ENCODE measurements at places on chromosomes 4 and X.
A peak's percentile ranks its signal among the peaks of the same experiment; 100 is the strongest.

- DNase-seq: no peak
Measured at GRCh38 chr4:130124066-130124465, 1028.1 kb downstream of the C4orf33 start.

- no peak for DNase-seq
Measured at GRCh38 chr4:186775902-186776301, 52.2 kb upstream of the FAT1 start.

DNA sequence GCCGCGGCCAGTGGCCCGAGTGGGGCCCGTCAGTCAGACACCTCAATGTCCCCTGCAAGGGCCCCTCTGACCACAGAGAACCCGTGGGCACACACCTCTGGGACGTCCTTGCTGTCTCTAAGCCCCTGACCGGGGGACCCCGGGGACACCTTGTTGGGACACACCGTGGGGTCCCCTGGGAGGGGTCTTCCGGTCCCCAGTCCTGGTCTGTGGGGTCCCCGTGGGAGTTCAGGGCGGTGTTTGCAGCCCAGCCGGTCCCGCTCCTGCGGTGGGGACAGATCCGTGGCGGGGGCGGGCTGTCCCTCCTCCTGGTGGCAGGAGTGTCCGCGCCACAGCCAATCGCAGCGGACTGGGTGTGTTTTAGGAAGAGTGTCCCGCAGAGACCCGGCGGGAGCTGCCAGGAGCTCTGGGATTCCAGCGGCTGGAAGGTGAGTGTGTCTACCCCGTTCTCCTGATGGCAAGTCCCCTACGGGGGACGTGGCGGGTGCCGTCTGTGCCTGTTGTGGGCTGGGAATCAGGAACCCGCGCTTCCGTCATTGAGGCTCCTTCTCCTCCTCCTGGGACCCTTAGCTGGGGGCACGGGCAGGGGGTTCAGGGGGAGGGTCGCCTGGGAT is 5.1 kb upstream of the PLCXD1 start:
- DNase-seq: no peak

DNA sequence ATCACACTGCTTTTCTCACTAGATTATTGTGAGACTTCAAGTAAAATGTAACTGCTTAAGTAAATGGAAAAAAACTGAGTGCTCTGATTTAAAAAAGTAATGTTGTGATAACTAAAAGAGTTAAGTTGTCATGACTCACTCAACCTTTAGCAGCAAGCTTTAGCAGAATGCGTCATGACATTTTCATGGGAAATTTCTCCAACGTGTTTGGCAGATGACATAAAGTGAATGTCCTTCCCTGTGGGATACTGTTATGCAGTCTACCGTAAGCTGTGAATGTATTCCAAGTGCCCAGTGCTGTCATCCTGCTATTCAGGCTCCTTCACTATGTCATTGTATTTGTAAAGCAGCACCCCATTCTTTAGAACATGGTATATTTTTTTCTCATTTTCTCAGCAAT is 136.2 kb downstream of the CPXCR1 start:
- DNase-seq: peak; percentile 58

GRCh38 chr4:183388777-183389176 is 55.7 kb upstream of the CDKN2AIP start:
- DNase-seq: no peak

- peak; percentile 27 for DNase-seq
Measured at GRCh38 chrX:69546417-69546816, 42.3 kb downstream of the NALF2 start.

GRCh38 chr4:142292231-142292630 is 553.9 kb downstream of the INPP4B start:
- no peak for DNase-seq

Data from DMS53 (cell line).